ENCODE measurements at places on chromosomes 6 and 20.

GRCh38 chr6:25194172-25194678, 84.9 kb upstream of the CARMIL1 start:
- no peak for DNase-seq

DNA sequence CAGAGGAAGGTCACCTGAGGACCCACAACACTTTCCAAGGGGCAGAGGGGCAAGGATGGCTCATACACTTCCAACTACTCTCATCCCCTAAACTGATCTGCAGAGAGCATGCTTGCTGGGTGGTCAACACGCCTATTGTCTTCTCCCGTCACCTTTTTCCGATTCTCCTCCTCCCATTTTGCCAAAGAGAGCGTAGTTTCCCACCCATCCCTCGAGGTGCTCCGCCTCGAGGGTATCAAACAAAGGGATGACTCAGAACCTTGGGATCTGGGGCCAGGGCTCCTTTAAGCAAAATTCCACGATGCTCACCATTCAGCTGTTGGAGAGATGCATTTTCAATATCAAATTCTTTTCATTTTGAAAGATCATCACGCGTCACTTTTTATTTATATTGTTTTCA, 507.5 kb upstream of the SULF2 start:
- no peak for DNase-seq

DNA sequence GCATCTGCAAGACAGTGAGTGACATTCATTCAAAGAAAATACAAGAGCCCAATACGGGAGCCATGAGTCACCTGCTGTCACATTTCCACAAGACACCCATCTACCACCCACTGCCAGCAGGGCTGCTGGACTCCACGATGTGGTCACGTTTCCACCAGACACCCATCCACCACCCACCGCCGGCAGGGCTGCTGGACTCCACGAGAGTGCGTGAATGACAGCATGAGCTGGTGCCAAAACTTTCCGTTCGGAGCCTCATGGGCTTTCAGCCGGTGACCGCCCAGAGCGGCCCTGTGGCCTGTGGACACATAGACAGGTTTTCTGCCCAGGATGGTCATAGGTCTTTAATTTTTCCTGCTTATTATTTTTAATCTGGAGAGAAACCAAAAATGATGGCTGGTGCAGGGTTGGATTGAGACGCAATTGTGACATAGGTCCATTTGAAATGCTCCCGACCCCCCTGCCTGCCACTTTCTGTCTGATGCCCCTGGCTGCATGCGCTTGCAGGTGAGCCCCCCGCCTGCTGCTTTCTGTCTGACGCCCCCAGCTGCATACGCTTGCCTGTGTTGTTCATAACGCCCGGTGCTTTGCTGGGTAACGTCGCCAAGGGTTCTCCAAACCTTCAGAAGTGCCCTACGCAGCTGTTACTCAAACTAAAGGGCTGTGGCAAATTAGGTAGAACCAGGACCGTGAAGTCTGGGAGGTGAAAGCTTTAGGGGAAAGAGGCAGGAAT, 59.1 kb upstream of the SMOC2 start:
- no peak for DNase-seq

- DNase-seq = no peak
Observed at GRCh38 chr6:107983811-107984210, 25.8 kb upstream of the SEC63 start.

Measured in stimulated activated CD4-positive, alpha-beta T cell treated with anti-CD3 and anti-CD28 coated beads, Interleukin-15, amount 100 ng/mL, for 24 hours (primary cell).